ENCODE measurements at places on chromosomes 4 and X.

DNA sequence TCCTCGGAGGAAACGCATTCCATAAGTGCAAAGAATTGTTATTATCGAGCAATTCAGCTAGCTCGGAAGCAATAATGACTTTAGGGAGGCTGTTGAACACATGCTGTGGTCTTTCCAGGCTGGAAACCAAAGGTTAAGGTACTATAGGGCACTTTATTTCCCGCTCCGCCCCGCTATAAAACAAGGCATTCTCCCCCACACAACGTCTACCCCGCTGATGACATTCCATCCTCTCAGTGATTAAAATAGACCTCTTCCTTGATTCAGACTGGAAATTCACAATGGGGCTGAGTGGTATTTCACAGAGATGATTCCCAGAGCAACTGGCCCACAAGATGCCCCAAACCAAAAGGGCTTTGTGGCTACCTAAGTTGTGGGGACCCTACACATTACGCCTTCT, 196.4 kb downstream of the STIM2 start:
- DNase-seq: no peak

DNA sequence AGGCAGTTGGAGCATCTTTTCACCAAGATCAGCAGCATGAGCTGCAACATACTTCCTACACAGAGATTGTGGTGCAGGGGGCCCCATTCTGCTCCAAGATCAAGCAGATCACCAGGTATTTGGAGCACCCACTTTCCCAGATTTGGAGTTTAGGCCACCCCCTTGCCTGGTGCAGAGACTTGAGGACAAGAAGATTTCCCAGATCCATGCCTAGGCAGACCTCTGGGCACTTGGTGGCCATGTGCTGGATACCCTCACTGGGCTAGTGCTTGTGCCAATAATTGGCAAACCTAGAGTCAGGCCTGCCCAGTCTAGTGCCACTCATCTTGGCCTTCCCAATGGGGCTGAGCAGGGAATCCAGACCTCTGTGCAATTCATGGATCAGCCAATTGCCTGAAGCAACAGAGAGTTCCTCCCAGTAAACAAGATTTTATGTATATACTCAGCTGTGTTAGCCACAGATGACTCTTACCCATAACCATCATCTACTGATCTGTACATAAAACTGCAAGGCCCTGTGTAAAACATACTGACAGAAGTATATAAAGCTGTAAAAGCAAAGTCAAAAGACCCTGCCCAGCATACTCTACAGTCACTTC, 228.4 kb upstream of the EMCN start:
- no peak for DNase-seq

- no peak for DNase-seq
Measured at GRCh38 chr4:72893354-72894066, 176.0 kb downstream of the COX18 start.

GRCh38 chr4:128847082-128847724, 37.7 kb downstream of the JADE1 start:
- no peak for DNase-seq

GRCh38 chrX:12984603-12985319, 9.9 kb downstream of the TMSB4X start:
- DNase-seq: no peak

DNA sequence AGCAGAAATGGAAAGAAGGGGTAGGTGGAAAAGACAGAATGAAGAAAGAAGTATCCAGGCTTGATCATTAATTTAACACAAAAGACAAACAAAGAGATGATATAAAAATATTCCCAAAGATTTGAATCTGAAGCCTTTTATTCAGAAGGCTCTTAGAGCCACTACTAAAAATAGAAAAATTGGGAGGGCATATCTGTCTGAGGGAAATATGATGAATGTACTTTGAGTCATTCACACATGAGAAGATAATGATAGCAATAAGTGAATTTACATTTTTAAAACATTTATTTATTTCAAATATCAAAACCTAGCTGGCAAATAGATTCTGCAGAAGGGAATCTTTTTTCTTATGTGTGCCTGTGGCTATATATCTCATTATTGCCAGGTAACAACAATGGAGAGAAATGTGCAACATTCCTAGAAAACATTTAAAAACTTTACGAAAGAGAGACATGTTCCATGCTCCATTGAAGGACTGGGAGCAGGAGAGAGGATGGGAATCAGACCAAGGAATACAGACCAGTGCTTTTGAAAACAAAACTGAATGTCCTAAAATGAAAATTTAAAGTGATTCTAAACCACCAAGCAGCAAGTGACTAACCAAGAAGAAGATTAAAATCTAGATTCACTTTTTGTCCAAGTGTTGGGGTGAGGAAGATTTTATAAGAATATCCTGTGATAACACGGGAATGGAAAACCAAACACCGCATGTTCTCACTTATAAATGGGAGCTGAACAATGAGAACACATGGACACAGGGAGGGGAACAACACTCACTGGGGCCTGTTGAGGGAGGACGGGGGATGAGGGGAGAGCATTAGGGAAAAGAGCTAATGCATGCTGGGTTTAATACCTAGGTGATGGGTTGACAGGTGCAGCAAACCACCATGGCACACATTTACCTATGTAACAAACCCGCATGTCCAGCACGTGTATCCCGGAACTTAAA, 41.2 kb downstream of the ANXA5 start:
- DNase-seq: no peak

Measured in dorsolateral prefrontal cortex (tissue), 122 donors.